Right lung (tissue), 10 donors: ENCODE measurements at places on chromosomes 5 and 9.
A peak's percentile ranks its signal among the peaks of the same experiment; 100 is the strongest.

DNA sequence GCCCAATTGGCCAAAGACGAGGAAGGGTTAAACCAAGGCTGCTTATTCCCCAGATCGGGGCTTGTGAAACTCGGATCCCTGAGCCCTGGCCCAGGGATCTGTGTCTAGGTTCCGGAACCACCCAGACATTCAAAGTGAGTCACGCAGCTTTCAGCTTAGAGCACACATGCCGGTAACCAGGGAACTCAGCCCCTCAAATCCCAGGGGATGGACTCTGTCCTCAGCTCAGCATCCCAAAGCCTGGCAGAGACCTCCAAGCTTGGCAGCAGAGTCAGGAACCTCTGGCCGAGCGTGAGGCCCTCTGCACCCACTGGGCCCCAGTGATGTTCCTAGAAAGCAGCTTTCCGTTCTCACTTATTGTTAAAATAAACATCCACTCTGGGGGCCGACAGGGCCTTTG lies 5.1 kb downstream of the PNPLA7 start:
- DNase-seq, result no peak

DNA sequence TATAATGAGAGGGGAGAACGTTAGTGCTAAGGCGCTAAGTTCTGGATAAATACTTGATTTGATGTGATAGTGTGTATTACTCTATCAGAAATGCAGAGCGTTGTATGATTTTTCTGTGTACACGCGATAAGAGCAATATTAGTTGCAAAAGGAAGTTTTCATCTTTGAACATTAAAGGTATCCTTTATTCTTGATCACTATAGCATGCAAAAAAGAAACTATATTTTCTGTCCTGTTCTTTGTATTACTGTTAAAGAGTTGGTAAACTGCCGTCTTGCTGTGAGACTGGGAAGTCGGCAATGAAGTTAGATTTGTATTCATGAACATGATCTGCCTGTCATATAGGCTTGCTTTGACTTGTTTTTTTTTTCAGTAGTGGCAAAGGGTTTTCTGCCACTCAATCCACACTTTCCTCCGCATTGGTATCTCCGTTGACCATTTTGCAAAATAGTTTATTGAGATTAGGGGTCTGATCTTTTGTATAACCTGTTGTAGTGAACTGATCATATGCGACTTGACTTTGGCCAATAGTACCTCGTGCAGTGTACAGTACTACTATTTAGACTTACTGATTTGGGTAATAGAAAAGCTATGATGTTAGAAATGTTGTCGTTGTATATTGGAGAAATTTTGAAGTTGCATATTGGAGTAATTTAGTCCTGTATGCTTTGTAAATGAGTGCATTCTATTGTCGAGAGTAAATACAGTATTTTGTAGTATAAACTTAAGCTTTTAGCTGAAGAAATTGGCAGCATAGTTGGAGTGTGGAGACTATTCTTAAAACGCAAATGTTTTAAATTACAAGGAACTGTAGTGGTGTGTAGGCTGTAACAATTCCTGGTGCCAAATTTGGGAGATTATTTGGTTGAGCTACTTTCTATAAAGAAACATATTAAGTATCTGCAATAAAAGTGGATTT lies 1.7 kb downstream of the DENND4C start:
- no peak for DNase-seq

DNA sequence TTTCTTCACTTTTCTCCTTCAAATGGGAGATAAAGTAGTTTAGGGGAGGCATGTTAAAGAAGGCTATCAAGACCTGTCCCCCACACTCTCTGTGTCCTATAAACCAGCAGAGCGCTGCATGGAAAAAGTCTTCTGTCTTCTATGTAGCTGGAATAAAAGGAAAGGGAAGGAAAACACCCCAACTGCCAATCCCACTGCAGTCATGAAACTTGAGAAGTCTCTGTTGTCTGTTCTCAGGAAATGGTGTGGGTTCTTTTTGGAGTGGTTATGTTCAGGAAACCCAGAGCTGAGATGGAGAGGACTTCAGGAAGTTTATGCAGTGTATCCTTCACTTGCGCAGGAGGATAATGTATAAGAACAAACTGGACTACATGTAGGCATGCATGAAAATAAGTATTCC lies 274.3 kb downstream of the GAS1 start:
- DNase-seq, result no peak

- DNase-seq, result no peak
Measured at GRCh38 chr9:127330501-127330900, 65.9 kb downstream of the GARNL3 start.

GRCh38 chr5:68754536-68754935 lies 339.3 kb upstream of the SLC30A5 start:
- DNase-seq, result no peak

DNA sequence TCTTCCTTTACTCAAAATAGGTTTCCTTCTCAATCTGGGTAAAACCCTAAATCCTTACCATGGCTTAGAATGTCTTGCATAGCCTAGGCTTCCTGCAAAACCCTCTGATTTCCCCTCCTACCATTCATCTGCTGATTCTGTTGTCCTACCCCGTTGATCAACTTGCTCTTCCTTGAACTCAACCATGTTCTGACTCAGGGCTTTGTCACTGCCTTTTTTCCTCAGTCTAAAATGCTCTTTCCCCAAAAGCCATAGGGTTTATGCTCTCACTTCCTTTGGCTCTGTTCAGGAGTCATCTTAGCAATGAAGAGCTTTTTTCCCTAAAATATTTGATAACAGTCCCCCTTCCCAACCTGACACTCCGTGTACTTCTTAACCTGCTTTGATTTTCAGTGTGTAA lies 79.4 kb upstream of the IZUMO3 start:
- no peak for DNase-seq

- no peak for DNase-seq
Measured at GRCh38 chr9:70385426-70385825, 29.0 kb downstream of the KLF9 start.

- peak; percentile 63 for DNase-seq
Measured at GRCh38 chr5:39072925-39073766, 1.1 kb downstream of the RICTOR start.

DNA sequence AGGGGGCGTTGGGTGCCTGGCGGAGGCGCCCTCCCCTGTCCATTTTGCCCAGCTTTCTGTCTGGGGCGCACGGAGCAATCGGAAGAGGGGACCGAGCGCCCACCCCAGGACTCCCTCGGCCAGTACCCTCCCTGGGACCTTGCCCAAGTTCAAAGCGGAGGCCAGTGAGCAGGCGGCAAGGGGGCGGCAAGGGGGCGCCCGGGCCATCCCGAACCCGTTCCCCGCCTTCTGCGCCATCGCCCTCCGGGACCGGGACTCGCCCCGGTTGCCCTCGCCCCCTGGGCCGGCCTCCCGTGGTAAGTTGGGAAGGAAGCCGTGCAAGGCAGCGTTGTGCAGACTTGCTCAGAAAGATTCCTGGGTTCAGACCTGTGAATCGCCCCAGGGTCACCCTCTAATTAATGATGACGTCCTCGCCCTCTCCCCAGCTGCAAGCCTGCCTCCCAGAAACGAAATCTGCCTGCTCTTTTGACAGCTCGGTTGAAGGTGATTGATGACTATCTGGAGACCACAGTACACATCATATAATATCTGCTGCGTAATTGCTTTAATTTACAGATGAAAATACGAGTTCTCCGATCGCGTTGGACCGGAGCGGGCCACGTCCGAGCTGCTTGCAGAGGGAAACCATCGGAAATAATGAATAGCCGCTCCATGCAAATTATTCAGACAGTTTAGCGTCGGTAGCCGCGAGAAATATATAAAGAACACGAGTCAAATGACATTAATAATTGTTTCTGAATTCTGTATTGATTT lies 1.4 kb upstream of the IRX4 start:
- no peak for DNase-seq

DNA sequence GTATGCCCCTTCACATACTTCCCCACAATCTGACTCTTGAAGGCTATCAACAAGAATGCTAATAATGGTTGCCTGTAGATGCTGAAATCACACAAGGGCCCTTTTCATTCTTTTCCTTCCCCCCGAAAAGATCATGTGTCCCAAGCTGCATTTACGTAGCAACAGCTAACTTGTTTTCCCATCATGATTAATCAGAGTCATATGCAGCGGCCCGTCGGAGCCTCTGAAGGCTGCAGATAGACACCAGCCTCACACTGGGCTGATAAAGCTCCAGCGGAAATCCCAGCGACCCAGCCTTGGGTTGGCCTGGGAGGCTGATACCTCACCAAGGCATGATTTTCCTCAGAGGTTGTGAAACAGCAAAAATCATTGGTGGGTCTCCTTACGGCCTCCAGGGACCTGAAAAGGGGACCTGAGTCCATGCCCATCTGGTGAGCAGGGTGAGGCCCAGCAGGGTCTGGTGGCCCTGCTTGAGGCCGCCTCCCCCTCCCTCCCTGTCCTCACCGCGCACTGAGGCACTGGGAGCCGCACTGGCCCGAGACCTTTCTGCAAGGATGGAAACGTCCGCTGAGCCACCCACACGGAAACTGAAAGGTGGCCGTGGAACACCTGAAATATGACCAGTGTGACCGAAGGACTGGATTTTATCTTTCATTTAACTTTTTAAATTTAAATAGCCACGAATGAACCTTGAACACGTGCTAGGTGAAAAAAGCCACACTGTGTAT lies 114.2 kb upstream of the PHYKPL start:
- no peak for DNase-seq

DNA sequence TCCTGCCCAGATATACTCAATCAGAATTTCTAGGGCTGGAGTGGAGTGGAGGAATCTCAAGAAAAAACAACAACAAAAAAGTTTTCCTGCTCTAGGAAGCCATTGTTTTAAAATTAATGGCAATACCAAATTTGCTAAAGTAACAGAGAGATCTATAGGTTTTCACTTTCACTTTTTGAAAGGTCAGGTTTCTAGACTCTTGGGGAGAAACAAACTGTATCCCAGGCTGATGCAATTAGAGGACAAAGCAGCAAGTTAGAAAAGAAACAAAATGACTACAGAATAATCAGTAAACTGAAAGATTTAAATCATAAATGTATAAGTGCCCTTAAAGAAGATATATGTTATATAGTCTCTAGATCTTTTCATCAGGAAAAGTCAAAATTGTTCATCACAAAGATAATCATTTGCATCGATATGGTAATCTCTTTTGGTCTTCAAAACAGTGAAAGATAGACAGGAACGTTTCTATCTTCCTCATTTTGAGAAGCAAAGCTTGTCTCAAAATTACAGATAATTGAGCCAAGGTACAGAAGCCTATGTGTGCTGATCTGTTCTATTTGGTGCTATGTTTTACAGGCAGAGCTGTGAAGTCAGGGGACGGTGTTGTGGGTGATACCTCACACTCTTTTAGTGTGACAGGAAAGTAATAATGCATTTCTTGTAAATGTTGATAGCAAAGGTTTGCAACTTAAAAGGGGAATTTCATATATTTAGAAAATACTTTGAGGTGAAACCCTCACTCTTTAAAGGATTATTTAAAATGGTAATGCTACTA lies 1746.6 kb upstream of the C9orf72 start:
- DNase-seq, result no peak

DNA sequence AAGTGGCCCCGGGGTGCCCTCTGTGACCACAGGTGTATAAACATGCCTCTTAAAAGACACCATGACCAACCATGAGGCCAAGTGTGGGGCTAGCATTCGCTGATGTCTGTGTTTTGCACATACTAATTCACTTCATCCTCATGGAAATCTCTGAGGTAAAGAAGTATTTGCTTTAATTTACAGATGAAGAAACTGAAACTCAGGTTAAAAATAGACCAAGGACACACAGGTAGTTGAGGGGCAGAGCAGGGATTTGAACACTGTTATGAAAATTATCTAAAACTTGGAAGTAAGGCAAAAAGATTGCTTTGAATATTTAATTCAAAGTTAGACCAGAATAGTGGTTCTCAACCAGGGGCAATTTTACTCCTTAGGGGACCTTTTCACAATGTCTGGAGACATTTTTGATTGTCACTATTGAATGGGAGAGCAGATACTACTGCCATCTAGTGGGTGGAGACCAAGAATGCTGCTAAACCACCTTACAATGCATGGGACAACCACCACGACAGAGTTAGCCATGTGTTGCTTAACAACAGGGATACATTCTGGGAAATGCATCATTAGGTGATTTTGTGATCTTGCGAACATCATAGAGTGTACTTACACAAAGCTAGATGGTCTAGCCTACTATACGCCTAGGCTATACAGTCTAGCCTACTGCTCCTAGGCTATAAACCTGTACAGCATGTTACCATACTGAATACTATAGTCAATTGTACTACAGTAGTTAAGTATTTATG lies 8.0 kb upstream of the FXN start:
- DNase-seq, result peak; percentile 21

- DNase-seq, result peak; percentile 83
Measured at GRCh38 chr5:135398855-135399793, at the start of gene MACROH2A1. Gene MACROH2A1 (minus strand): TSS chr5:135399231. CDS start chr5:135389093, 10,138 bp downstream.
